ENCODE measurements at places on chromosomes 2 and 18.

DNA sequence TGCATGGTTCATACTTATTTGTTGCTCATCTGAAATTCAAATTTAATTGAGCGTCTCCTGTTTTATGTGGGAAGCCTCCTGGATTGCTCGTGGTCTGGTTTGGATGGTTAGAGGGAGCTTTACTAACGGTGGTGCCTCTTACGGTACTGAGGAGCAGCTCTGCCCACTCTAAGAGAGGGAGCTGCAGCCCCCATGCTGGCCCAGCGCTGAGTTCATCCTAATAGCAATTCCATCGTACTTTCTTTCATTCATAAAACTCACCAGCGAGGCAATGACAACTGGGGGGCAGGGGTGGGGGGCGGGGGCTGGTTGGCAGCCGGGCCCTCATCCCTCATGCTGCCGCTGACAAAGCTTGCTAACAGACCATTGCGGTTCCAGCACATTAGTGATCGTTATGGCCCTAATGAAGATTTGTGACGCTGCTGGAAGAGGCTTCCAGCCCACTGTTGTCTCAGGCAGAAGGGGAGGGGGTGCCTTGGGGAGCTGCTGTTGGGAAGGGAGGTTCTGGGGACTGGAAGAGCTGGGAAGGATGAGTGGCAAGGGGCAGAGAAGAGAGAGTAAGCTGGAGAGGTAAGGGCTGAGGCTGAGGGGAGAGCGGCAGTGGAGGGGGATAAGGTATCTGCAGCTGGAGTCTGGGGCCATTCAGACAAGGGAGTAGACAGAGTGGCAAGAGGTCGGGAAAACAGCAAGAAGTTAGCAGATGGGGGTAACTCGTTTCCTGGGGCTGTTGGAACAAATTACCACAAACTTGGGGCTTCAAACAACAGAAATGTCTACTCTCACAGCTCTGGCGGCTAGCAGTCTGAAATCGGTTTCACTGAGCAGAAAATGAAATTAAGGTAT is 238.1 kb downstream of the LPIN1 start:
- DNase-seq, result peak; percentile 10
- no peak overlapping the region for H3K27ac ChIP-seq
- no peaks in the 10 kb centered on the region for H3K36me3 ChIP-seq
- H3K4me1 ChIP-seq, result no peaks in the 10 kb centered on the region

- peak; percentile 70 for DNase-seq
- H3K27me3 ChIP-seq, result no peaks in the 10 kb centered on the region
- no peaks in the 10 kb centered on the region for H3K36me3 ChIP-seq
- H3K4me3 ChIP-seq, result no peak overlapping the region
- H3K27ac ChIP-seq, result no peak overlapping the region
Measured at GRCh38 chr2:44975571-44976450, 33.4 kb downstream of the SIX2 start.

GRCh38 chr18:59810183-59810582 is 89.6 kb upstream of the PMAIP1 start:
- no peak overlapping the region for H3K4me3 ChIP-seq
- H3K27me3 ChIP-seq, result no peaks in the 10 kb centered on the region
- H3K27ac ChIP-seq, result no peak overlapping the region
- no peaks in the 10 kb centered on the region for H3K36me3 ChIP-seq

DNA sequence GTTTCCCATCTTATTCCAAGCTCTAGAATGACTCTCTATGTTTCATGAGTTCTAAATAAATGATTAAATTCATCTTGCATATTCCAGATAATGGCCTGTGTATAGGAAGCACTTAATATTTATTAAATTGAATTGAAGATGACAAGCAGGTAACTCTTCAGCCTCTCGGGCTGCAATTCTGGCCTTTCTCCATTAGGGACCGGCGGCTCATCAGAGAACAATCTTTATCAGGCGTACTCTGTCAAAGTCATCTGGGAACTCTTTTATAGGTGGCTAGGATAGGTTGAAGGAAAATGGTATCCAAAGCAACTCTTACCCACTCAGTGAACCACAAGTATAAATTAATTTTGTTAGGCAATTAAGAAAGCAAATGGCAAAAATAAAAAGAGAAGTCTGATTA is 308.5 kb downstream of the NOL4 start:
- no peak overlapping the region for H3K4me3 ChIP-seq
- DNase-seq, result no peak
- H3K27ac ChIP-seq, result no peak overlapping the region

DNA sequence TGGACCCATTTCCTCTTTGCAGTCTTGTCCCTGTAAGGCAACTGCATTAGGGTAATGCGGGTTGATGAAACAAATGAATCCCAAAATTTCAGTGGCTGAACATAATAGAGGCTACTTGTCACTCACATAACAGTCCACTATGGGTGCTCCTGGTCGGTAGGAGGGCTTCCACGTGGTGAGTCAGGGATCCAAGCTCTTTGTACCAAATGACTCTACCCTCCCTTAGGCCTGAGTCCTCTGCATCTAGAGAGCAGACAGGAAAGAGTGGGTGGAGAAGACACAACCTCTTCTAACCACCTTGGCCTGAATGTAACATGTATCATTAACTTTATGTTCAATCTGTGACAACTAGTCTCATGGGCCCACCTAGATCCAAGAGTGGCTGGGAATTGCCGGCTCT is 86.2 kb upstream of the HAAO start:
- H3K27me3 ChIP-seq, result no peaks in the 10 kb centered on the region
- H3K36me3 ChIP-seq, result no peaks in the 10 kb centered on the region
- H3K27ac ChIP-seq, result peak overlapping the region; percentile 82
- no peak overlapping the region for H3K4me3 ChIP-seq

GRCh38 chr2:136319651-136320050 is 201.7 kb upstream of the CXCR4 start:
- DNase-seq, result no peak
- no peak overlapping the region for H3K4me3 ChIP-seq
- H3K4me1 ChIP-seq, result no peaks in the 10 kb centered on the region
- H3K27me3 ChIP-seq, result no peaks in the 10 kb centered on the region
- H3K27ac ChIP-seq, result no peak overlapping the region

GRCh38 chr2:69578198-69578540 is 65.4 kb downstream of the AAK1 start:
- no peak for DNase-seq
- no peak overlapping the region for H3K4me3 ChIP-seq
- no peaks in the 10 kb centered on the region for H3K27me3 ChIP-seq
- H3K27ac ChIP-seq, result no peak overlapping the region
- H3K36me3 ChIP-seq, result no peaks in the 10 kb centered on the region
- H3K4me1 ChIP-seq, result peaks cover 49% of the 10 kb centered on the region

GRCh38 chr2:190435031-190435670 is 27.0 kb downstream of the MFSD6 start:
- no peak for DNase-seq
- no peak overlapping the region for H3K4me3 ChIP-seq
- H3K27me3 ChIP-seq, result no peaks in the 10 kb centered on the region
- H3K27ac ChIP-seq, result no peak overlapping the region
- H3K36me3 ChIP-seq, result peaks cover 25% of the 10 kb centered on the region

- H3K36me3 ChIP-seq, result no peaks in the 10 kb centered on the region
- no peaks in the 10 kb centered on the region for H3K4me1 ChIP-seq
- H3K27ac ChIP-seq, result no peak overlapping the region
- no peaks in the 10 kb centered on the region for H3K27me3 ChIP-seq
Measured at GRCh38 chr2:151979694-151980093, 119.2 kb downstream of the CACNB4 start.

GRCh38 chr2:72084584-72084976 is 63.1 kb downstream of the CYP26B1 start:
- H3K36me3 ChIP-seq, result no peaks in the 10 kb centered on the region
- no peak for DNase-seq
- H3K4me1 ChIP-seq, result no peaks in the 10 kb centered on the region
- no peak overlapping the region for H3K4me3 ChIP-seq

DNA sequence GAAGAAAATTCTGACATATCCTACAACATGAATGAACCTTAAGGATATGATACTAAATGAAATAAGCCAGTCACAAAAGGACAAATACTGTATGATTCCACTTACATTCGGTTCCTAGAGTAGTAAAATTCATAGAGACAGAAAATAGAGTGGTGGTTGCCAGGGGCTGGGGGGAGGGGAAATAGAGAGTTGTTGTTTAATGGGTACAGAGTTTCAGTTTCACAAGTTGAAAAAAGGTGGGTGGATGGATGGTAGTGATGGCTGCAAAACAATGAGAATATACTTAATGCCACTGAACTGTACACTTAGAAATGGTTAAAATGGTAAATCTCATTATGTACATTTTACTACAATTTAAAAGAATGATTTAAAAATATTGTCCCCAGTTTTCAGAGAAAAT is 53.3 kb upstream of the NFU1 start:
- H3K27me3 ChIP-seq, result no peaks in the 10 kb centered on the region
- H3K36me3 ChIP-seq, result peaks cover 17% of the 10 kb centered on the region
- H3K4me3 ChIP-seq, result no peak overlapping the region
- DNase-seq, result no peak
- peaks cover 3% of the 10 kb centered on the region for H3K4me1 ChIP-seq

DNA sequence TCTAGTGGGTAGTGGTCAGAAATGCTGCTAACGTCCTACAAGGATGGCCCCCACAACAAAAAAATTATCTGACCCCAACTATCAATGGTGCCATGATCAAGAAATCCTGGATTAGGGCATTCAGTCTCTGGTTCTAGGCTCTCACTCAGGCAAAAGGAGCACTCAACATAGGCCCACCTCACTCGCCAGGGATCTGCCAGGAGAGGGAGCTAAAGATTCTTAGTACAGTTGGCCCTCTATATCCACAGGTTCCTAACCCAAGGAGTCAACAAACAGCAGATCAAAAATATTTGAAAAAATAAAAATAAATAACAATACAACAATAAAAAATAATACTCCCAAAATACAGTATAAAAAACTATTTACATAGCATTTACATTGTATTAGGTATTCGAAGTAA is 10.0 kb downstream of the SLC4A5 start:
- no peak overlapping the region for H3K27ac ChIP-seq
- H3K36me3 ChIP-seq, result no peaks in the 10 kb centered on the region
- no peak for DNase-seq
- no peaks in the 10 kb centered on the region for H3K27me3 ChIP-seq
- no peak overlapping the region for H3K4me3 ChIP-seq

DNA sequence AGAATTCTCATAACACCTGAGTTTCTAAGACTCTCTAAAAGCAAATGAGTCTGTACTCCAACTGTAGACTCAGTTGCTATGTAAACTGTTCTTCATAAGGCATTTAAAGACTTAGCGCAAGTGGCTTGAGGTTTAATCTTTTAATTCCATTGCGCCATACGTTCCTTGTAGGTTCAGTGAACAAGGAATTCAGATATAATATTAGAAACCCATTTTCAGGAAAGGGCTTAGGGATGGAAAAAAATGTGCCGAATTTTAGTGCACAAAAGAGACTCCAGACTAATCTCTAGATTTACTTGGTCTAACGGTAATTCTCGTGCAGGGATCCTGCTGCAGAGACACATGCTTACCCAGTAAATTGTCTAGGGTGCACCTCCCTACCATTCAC is 268.9 kb upstream of the TANK start:
- H3K4me1 ChIP-seq, result no peaks in the 10 kb centered on the region
- DNase-seq, result no peak
- H3K27ac ChIP-seq, result no peak overlapping the region
